ENCODE measurements at places on chromosomes 1 and 21.

- DNase-seq = no peak
Observed at GRCh38 chr21:37530901-37531351, 164.4 kb downstream of the DYRK1A start.

- no peak for DNase-seq
Observed at GRCh38 chr1:45643978-45644377, 20.1 kb upstream of the CCDC17 start.

DNA sequence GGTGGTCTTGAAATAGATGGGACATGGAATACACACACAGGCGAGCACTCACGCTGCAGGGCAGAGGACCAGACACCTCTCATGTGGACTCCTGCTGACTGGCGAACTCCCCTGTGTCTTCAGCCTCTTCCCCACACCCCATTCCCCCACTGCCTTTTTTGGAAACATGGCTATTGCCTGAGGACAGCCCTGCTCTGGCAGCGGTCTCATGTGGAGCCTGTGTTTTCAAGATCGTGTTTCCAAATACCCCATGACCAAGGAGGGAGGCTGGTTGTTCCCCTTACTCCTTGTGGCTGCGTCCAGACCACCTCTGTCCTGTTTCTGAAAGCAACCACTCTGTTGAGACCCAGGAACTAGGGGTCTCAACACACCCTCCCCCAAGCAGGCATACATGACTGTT, 119.4 kb downstream of the C1orf94 start:
- no peak for DNase-seq

DNA sequence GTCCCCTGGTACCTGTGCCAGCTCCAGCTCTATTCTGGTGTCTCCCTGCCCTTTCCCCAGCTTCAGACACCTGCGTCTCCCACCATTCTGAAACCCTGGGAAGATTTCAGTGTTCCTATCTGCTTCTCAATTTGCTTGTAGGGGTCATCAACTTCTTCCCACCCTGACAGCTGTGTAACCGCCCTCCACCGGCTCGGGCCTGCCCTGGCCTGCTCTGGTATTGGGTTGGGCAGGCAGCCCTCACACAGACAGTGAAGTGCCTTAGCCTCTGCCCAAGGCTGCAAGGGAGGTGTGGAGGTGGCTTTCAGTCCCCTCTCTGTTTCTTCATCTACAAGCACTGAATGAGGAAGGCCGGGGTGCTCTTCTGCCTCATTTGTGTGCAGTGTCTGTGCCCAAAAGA, 97.2 kb downstream of the LAMC2 start:
- no peak for DNase-seq

- DNase-seq = no peak
Observed at GRCh38 chr1:161728376-161729226, 7.3 kb downstream of the FCRLB start.

GRCh38 chr1:153260585-153261280, 1.2 kb downstream of the LORICRIN start:
- no peak for DNase-seq

GRCh38 chr1:224724566-224724965, 108.4 kb downstream of the CNIH3 start:
- DNase-seq = no peak

DNA sequence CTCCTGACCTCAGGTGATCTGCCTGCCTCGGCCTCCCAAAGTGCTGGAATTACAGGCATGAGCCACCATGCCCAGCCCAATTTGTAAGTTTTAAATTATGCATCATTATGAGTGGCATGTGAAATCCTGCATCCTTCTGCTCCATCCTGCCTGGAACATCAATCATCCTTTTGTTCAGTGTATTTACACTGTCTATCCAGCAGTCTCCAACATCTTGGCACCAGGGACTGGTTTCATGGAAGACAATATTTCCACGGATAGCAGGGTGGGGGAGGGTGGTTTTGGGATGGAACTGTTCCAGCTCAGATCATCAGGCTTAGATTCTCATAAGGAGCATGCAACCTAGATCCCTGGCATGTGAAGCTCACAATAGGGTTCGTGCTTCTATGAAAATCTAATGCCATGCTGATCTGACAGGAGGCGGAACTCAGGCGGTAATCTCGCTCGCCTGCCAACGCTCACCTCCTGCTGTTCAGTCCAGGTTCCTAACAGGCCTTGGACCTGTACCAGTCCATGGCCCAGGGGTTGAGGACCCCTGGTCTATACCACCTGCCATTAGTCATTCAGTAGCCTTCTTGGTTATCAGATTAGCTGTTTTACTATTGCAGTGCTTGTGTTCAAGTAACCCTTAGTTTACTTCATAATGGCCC, 22.2 kb upstream of the TCEA3 start:
- no peak for DNase-seq

DNA sequence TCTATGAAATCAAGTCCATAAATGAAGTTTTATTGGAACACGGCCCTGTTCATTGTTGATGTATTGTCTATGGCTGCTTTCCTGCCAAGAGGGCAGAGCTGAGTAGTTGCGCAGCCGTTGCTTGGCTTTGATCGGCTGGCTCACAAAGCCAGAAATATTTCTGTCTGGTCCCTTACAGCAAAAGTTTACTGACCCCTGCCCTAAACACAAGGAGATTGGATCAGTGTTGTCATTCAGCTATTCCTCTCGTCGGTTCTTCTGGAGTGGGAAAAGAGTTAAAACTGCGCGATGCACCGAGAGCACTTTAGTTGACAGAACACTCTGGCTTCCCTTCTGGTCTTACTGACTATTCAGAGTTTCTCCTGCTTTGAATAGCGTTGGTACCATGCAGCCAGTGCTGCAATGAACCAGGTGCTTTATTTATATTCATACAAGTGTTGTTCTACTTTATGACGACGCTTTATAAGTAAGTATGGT, 868 bp downstream of the ZBTB40 start:
- DNase-seq = no peak

GRCh38 chr1:27142464-27142863, 12.5 kb downstream of the SLC9A1 start:
- DNase-seq = no peak

- no peak for DNase-seq
Observed at GRCh38 chr1:244353551-244354091, 98.1 kb downstream of the ADSS2 start.

DNA sequence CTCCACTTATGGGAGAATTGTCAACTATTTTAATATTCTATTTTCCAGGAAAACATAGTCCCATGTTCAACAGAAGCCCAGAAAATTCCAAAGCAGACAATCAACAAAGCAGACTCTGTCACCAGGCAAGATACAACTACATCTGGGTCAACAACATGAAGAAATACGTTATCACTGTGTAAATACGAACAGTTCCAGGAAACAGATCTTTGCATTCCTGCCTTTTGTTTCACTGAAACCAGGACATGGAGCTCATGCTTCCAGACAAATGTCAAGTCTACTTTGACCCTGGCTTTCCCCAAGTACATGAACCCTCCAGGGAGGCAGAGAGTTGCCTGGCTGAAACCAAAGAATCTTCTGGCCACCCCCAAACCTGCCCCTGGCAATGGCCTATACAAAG, 106.7 kb downstream of the SETD4 start:
- DNase-seq = no peak

GRCh38 chr1:111204983-111205713, 4.7 kb upstream of the DENND2D start:
- DNase-seq = no peak

All from stimulated activated CD8-positive, alpha-beta memory T cell treated with anti-CD3 and anti-CD28 coated beads, Interleukin-2, amount 100 ng/mL, for 1 hour (primary cell).